Cortex of kidney (tissue), 1 donor: ENCODE measurements at places on chromosomes 12 and 14.

DNA sequence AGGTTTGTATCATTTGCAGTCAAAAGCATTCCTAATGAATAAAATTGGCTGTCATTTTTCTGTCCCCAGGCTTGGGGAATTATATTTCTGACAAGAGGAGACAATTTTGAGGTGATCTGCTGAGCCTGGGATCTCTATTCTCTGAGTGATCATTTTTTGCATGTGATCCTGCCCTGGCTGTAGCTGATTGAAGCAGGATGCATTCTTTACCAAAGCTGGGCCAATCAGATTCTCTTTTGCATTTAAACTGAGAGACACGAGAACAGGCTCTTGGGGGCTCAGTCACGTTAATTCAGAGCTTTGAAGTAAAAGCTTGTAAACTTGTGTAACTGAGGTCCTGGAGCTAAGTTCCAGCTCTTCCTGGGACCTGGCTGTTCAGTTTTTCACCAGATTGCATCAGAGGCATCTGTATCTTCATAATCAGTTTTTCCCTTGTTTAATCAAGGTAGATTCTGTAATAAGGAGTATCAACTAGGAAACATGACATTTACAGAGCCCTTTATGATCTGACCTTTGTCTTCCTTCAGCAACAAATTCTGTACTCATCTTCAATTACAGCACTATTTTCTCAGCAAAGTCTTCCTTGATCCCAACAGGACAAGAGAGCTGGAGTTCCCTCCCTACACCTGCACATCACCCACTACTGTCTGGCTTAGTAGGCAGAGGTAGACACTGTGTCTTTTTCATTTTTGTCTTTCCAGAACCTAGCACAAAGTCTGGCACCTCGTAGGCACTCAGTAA lies 35.0 kb upstream of the MANSC4 start:
- no peak for DNase-seq

- DNase-seq = no peak
Observed at GRCh38 chr12:104752016-104752415, 206.1 kb downstream of the SLC41A2 start.

GRCh38 chr12:70366581-70367257 lies 629 bp downstream of the KCNMB4 start:
- DNase-seq = peak; percentile 8

- no peak for DNase-seq
Observed at GRCh38 chr12:4802841-4803240, 82.6 kb downstream of the GALNT8 start.

DNA sequence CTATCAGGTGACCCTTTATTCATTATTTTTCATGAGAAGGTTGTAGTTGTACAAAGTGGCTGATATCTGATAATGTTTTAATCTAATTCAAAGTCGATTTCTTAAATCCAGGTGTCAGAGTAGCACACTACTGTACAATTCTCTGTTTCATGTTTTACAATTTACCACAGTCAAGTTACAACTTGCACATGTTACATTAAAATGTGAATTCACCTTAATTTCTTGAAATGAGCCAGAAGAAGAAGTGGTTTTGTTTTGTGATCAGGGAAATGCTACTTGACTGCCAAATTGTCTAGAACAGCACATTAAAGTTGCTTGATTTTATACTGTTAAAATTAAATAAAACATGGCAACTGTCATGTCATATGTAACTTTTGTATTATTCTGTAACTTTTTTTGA lies 23.2 kb downstream of the LRRK2 start:
- DNase-seq = no peak

DNA sequence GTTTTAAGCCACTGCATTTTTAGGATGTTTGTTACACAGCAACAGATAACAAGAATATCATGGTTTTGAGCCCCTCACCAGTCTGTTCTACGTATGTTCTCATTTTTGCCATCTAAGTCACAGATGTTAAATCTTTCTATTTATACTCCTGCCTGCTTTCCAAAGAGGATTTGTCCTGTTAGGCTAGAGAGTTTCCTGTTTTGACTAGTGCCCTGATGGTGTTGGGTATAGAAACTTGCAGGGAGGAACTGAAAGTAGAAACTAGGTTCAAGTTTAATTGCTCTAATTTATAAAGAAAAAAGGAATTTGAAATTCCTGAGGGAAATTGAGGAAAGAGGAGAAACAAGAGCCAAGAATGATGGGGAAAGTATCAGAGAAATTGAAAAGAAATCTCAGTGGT lies 74.4 kb upstream of the COCH start:
- no peak for DNase-seq

GRCh38 chr12:115338566-115339294 lies 654.8 kb upstream of the TBX3 start:
- no peak for DNase-seq

DNA sequence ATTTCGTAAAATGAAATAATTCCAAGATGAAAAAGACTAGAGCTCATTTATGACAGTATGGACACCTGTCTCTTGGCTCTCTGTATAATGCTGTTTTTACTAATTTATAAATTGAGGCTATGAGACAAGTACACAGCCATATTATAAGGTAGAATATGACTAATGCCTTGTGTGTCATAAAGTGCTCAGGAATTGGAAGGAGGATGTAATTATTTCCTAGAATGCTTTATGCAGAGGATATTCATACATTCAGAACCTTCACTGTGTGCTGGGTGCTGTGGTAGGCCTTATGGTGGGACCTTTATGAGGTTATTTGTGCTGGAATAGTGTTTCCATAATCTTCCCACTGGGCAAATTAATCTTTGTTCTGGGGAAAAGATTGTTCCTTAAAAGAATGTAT lies 13.3 kb downstream of the PCNX1 start:
- no peak for DNase-seq

- DNase-seq = no peak
Observed at GRCh38 chr12:9634177-9634803, 26.6 kb upstream of the KLRB1 start.

GRCh38 chr12:48780381-48781025 lies 8.4 kb downstream of the ADCY6 start:
- no peak for DNase-seq

GRCh38 chr12:23113781-23114180 lies 488.8 kb downstream of the ETNK1 start:
- DNase-seq = no peak

DNA sequence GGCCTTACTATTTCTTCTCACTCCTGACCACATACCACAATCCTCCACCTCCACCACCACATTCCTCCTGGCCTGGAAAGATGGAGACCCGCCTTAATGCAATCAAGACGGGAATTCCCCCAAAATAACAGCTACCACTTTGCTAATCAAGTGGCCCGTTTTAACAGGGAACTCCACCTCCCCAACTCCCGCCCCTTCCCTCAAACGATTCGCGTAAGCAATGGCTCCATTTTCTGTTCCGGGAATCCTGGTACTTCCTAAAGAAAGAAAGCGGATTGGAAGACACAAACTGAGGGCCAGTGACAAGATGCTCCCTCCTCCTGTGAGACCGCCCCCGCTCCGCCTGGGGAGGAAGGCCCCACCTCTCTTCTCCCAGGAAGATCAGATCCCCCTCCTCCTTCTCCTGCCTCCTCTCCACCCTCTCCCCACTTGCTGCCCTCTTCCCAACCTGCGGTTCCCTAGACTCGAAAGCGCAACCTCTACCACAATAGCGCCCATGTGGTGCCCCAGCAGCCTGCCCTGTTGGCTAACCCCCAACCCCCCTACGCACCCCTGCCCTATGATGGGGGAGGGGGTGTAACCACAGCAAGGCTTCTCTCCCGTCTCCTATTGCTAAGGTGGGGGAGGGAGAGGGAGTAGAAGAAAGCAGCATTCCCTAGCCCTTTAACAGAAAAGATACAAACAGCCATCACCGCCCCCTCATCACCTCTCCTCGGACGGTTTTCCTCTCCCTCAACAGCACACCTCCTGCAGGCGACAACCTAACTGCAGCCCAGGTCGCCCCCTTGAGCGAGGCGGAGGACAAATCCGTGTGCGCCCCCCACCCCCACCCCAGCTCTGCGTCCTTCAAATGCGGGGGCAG lies 777 bp downstream of the ARF3 start:
- no peak for DNase-seq

GRCh38 chr12:66288121-66288520 lies 14.2 kb upstream of the HELB start:
- no peak for DNase-seq

GRCh38 chr14:74525361-74525851 lies 31.8 kb downstream of the ISCA2 start:
- DNase-seq = no peak

- no peak for DNase-seq
Observed at GRCh38 chr14:53569446-53569845, 387.2 kb downstream of the BMP4 start.

GRCh38 chr12:91871751-91872150 lies 273.9 kb downstream of the BTG1 start:
- DNase-seq = no peak

- no peak for DNase-seq
Observed at GRCh38 chr14:80536456-80536855, 325.2 kb upstream of the DIO2 start.

DNA sequence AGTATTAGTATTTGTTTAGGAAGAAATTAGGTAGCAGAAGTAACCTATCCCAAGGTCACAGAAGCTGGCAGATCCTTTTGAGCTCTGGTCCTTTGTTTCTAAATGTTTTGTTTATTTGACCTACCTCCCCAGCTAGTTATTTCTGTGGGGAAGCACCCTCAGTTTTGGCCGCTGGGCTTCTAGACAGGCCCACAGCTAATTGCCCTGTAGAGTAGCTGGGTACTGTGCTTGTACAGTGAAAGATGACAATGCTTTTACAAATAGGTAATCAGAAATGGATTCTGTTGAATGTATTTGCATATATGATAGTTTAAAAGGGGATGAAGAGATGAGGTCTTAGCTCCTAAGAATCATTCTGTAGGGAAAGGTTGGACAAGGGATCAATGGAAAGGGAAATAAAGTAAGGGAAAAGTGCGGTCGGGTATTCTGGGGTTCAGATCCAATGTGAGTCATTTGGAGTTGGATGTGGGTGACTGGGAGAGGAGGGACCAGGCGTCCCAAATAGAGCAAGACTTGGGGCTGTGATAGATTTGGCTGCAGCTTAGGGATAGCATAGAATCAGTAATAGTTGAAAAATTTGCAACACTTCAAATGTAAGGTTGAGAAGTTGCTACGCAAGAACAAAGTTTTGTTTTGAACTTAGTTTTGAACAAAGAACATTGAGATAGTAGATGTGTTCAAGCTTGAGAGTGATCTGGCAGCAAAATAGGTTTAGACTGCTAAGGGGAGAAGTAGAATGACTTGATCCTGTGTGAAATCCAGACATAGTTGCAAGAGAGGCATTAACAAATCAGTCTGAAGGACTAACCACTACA lies 3.6 kb downstream of the NUDT4 start:
- no peak for DNase-seq

- no peak for DNase-seq
Observed at GRCh38 chr12:121803861-121804416, at the start of gene SETD1B. SETD1B (plus strand) TSS chr12:121804009; CDS start chr12:121804738, 729 bp downstream.

DNA sequence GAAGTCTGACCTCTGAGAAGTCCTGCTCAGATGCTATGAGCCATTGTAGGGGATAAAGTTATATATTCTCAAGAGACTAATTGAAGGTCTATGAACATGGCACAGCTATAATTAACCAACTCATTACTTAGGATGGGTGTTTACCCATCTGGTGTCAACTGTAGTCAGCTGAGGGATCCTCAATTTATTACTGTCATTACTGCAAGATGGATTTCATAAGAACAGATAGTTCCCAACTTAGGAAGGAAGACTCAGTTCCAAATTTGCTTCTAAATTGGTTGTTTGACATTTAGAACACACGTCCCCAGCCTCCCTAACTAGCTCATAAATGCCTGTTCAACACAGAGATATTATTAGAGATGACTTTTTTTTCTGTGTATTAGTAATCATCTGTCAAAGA lies 81.4 kb downstream of the FRMD6 start:
- no peak for DNase-seq

DNA sequence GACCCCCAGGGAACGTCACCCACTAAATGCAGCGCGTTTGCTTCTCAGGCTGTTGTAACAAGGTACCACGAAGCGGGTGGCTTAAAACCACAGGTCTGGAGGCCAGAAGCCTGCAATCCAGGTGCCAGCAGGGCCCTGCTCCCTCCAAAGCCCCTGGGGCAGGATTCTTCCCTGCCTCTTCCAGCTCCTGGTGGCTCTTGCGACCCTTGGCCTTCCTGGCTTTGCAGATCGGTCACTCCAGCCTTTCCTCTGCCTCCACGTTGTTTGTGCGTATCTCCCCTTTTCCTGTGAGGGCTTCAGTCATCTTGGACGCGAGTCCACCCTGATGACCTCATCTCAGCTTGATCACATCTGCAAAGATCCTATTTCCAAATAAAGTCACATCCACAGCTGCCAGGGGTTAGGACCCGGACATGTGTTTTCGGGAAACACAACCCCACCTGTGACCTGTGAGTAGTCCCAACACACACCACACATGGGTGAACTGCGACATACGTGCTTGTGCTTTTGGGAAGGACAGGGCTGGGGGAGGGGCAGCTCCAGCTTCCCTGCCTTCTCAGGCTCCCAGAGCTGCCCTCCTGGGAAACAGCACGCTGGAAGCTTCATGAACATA lies 114.5 kb upstream of the NCOR2 start:
- no peak for DNase-seq

GRCh38 chr12:104425614-104426013 lies 31.1 kb upstream of the CHST11 start:
- no peak for DNase-seq

- DNase-seq = no peak
Observed at GRCh38 chr12:71872972-71873371, 33.4 kb downstream of the TBC1D15 start.

- no peak for DNase-seq
Observed at GRCh38 chr14:98059106-98059505, 1212.9 kb downstream of the BCL11B start.

DNA sequence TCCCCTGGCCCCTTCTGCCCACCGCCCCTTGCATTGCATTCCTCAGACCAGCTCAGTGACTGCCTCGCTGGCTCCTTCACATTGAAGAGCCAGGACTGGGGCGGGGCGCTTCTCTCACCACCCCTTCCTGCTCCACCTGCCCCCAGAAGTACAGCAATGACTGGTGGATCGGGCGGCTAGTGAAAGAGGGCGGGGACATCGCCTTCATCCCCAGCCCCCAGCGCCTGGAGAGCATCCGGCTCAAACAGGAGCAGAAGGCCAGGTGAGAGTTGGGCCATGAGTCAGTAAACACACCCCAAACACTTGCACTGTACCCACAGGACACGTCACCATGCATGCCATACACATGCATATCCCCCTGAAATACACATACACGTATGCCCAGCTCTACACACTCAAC lies 5.8 kb downstream of the CACNB3 start:
- DNase-seq = no peak

- no peak for DNase-seq
Observed at GRCh38 chr12:71216725-71217579, 59.2 kb upstream of the TSPAN8 start.
